ENCODE measurements at places on chromosomes 6 and 20.
A peak's percentile ranks its signal among the peaks of the same experiment; 100 is the strongest.

- DNase-seq: no peak
Measured at GRCh38 chr6:14699803-14700601, 545.9 kb upstream of the JARID2 start.

- DNase-seq: no peak
Measured at GRCh38 chr20:44540834-44541233, 19.0 kb upstream of the SERINC3 start.

DNA sequence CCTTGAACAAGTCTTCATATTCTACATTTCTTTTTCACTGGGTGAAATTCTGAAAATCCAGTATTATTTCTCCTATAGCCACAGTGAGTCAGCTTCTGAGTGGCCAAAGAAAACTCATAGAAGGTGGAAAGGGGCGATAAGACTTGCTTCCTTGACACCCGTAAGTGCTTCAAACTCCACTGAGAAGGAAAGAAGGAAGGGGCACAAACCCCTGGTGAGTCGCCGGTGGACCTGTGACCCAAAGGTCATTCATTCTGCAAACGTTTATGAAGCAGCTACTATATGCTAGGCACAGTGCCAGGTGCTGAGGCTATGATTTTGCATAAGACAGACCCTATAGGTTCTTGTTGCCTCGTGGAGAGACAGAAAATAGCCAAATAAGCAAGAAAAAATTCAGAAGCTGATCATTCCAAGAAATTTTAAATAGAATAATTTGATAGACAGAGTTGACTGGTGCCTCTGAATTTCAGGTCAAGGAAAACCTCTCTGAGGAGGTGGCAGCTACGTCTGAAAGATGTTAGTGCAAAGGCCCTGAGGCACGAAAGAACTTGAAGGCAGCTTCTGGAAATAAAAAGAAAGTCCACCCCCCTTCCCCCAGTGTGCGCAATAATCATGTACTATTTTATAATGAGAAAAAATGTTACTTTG, 118.2 kb downstream of the CD24 start:
- DNase-seq: no peak

DNA sequence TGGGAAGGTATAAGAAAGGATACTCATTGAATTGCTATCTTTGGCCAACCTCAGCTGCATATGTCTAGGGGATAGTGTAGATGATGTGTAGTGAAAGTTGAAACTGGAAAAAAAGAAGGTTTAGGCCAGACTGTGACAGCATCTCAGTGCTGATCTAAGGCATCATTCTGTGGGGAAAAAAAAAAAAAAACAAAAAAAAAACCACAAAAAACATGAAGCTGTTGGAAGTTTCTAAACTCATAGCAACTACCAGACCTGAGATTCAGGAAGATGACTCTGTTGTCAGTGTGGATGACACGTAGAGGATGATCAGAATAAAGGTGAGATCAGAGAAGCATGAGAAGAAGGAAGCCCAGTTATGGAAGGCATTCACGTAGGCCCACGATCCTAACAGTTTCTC, 100.8 kb upstream of the CNKSR3 start:
- DNase-seq: no peak

- DNase-seq: no peak
Measured at GRCh38 chr6:142413111-142413510, 111.3 kb downstream of the ADGRG6 start.

DNA sequence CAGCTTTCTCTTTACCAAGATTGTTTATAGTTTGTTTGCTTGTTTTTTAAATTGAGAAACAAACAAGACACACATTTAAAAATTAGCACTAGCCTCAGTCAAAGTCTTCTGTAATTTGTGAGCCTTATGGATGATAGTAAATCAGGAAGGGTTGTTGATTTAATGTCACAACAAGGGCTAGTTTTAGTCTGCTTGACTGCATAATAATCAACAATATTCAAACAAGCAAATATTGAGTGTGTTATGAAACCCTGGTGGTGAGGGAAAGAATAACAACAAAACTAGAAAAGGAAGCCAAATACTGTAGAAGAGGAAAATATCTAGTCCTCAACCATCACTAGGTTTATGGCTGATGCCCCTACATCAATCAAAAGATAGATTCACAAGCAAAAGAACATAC, 228.6 kb downstream of the TBC1D7 start:
- DNase-seq: no peak

GRCh38 chr20:36684747-36685146, 38.8 kb upstream of the SLA2 start:
- no peak for DNase-seq

DNA sequence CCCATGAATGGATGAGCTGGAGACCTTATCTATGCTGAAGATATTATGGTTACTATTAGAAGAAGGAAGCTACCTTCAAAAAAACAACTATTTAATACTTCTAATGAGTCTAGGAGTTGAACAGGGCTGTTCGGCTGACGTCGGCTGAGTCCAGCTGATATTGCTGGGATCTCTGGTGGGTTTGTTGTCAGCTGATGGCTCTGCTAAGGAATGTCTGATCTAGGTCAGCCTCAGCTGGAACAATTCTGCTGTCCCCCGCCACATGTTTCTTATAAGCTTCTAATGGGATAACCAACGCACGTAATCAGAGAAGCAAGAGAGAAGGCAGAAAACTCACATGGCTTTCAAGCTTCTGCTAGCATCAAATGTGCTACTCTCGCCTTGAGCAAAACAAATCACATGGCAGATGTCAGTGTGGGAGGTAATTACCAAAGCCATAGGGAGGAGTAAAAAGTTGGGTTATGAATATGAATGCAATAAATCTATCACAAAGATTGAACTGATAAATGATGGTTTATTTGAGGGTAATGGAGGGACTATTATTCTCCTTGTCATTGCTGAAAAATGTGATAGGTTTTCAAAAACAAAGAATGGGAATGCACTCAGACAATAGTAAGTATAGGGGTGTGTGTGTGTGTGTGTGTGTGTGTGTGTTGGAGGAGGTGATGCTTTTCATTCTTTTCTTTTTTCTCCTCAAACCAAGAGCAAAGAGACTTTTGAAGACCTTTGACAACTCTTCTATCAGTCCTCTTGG, 71.5 kb downstream of the BTBD3 start:
- DNase-seq: no peak

GRCh38 chr20:50019466-50020256, 36.9 kb downstream of the SNAI1 start:
- no peak for DNase-seq

- no peak for DNase-seq
Measured at GRCh38 chr20:24392612-24393011, 76.8 kb upstream of the SYNDIG1 start.

GRCh38 chr6:156125844-156126243, 651.3 kb upstream of the ARID1B start:
- DNase-seq: no peak

DNA sequence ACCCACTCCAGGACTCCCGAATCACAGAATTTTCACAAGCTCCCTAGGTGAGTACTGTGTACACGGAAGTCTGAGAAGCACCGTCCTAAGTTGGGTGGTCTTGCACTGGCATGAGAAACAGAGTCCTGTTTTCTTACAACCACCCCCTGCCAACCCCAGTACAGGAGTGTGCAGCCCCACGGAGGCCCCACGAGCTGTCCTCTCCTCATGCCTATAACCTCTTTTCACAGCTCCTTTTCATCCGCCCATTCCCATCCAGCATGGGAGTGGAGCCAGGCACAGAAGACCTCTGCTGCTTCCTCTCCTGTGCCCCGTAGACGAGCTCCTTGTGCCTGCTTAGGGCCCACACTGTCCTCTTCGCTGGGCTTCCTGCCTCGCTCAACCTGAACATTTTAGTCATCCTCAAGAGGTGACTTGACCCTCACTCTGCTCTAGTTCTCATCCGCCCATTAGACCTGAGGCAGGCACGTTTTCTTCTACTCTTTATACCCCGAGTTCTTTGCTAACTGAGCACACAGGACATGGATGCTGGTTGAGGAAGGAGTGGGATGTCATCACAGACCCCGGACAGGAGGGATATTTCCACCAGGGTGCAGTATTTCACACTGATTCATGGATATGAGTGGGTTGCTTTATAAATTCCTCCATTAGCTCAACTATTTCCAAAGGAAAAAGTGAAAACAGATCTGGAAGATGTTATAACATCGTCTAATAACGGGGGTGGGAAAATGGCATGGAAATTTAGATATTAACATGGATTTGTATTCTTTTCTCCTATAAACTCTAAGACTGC, 160.5 kb downstream of the TTLL2 start:
- DNase-seq: no peak

GRCh38 chr6:5412017-5412416, 150.7 kb downstream of the FARS2 start:
- no peak for DNase-seq

GRCh38 chr20:14888134-14888533, 550.7 kb upstream of the FLRT3 start:
- no peak for DNase-seq

- DNase-seq: no peak
Measured at GRCh38 chr6:53547166-53547810, 2.4 kb upstream of the GCLC start.

DNA sequence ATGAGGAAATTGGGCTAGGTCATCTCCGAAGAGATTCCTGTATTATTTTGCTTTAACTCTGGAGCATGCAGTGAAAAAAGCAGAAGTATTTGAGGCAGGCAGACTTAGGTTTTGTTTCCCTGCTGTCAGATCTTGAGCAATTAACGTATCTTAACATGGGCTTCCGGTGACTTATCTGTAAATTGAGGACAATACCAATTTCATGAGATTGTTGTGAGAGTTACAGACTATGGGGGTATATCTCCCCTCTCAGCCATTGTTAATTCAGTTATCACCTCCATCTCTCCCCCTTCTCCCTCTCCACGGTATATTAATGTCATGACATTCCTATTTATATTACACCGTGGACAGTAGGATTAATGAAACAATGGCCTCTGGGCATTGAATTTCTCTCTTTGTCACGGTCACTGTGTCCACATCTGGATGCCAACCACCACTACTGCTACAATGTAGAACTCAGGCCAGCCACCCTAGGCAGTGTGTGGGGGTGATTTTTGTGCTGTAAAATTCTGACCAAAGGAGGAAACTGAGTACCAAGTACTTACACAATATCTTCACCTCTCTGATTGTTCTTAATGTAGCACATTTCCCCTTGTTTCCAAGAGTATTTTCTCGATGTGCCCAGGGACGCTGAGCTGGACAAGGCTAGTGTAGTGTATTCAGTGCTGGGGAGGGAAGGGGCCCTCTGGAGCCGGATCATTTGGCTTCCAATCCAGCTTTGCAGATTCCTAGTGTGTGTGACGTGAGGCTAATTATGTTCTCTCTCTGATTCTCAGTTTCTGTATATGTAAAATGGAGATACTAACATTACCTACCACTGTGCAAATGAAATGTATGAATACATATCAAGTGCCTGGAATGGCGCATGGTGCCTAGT, 77.2 kb downstream of the GCNT2 start:
- peak; percentile 91 for DNase-seq

DNA sequence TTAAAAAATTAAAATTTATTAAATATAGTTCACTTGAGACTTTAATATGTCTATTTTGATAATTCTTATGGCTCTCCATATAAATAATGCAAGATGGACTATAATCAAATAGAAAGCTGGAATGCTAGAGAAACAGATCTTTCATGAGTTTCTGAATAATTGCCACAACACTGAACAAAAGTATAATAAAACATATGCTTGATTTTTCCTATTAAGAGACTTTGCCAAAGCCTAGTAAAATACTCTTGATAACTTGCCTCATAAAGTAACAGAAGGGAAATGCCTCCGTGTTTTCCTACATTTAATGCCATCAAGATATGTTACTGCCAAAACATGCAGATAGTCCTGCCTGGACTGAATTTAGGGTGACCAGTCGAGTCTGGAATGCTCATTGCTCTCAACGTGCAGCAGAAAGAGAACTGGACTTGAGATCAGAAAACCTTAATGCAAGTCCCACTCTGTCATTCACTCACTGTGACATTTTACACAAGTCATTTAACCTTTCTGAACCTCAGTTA, 153.2 kb downstream of the AIG1 start:
- DNase-seq: no peak

- no peak for DNase-seq
Measured at GRCh38 chr20:58710481-58711265, 18.1 kb downstream of the NPEPL1 start.

GRCh38 chr20:51153867-51154707, 131.2 kb upstream of the KCNG1 start:
- no peak for DNase-seq

GRCh38 chr6:168452685-168453377, 11.8 kb downstream of the SMOC2 start:
- DNase-seq: no peak

DNA sequence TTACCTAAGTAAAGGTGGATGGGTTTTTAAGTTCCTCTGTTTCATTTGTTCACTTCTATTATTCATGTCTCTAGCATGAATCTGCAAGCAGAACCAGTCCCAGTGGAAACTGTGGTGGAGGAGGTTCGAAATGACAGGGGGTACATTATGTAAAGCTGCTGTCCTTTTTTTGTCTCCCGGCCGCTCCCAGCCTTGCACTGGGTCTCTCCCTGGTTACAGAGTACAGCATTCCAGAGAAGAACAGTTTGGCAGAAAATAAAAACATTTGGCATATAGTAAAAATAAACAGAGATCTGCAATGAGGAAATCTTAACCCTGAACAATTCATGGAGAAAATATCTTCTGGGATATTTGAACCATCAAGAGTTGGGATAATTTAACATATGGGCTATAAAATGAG, 34.6 kb upstream of the TAGAP start:
- no peak for DNase-seq

- no peak for DNase-seq
Measured at GRCh38 chr6:24659561-24659960, 7.1 kb downstream of the TDP2 start.

- DNase-seq: no peak
Measured at GRCh38 chr6:33992191-33992590, 153.7 kb downstream of the GRM4 start.

DNA sequence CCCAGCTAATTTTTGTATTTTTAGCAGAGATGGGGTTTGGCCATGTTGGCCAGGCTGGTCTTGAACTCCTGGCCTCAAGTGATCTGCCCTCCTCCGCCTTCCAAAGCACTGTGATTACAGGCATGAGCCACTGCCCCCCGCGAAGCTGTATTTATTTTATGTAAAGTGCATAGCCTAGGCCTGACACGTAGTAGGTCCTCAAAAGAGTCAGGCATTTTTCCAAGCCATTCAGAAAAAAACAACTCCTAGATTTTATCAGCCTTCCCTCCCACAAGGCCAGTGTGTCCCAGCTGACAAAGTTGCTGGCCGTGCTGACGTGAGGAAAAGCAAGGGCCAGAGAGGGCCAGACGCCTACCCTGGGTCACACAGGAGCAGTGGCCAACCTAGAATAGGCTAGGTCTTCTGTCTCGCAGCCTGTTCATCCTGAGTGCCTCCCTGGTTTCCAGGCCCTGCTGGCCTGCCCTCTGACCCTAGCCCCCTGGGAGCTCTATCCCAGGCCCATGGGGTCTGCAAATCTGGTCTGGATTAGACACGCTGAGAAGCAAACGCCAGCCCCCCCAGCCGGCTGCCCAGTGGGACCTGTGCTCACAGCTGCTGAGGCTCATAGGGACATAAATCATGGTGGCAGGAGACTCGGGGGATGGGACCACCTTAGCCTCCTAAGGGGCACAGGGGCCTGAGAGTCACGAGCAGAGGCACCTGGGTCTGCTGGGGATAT, 11.8 kb downstream of the TCF15 start:
- no peak for DNase-seq

DNA sequence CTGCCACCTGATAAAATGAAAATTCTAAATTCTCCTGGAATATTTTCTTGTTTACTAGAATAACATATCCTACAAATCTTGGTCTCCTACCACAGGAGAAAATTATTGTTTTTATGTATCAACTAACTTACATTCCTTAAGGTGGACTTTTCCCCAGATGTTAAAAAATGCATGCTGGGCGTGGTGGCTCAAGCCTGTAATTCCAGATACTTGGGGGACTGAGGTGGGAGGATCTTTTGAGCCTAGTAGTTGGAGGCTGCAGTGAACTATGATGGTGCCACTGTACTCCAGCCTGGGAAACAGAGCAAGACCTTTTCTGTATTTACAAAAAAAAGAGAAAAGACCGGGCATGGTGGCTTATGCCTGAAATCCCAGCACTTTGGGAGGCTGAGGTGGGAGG, 27.9 kb upstream of the TFAP2C start:
- DNase-seq: no peak
